ENCODE measurements at places on chromosomes 7 and 10. TPM values are rescaled to one million over a fixed set of nuclear protein-coding genes. Genes with fewer than 3 reads are reported as not detected.

Gene SYT15B
- total RNA-seq = 0.32 TPM

Gene SPDYE2B
- total RNA-seq = not detected

Gene SEC31B
- 172 TPM for total RNA-seq

Gene EVX1
- total RNA-seq = not detected

Gene NYAP1
- not detected for total RNA-seq

Gene LHPP
- total RNA-seq = 25.7 TPM

All from activated CD8-positive, alpha-beta T cell treated with anti-CD3 and anti-CD28 coated beads, Interleukin-2, amount 10 ng/mL, durations not matched to agents 7 days and 5 days (primary cell).